ENCODE measurements at places on chromosomes 4 and X. TPM values are rescaled to one million over a fixed set of nuclear protein-coding genes. Genes with fewer than 3 reads are reported as not detected.

RBM46 gene
- not detected for total RNA-seq

GRCh38 chrX:134396174-134396573 is 63.8 kb upstream of the HPRT1 start:
- peak; percentile 7 for DNase-seq

GRCh38 chr4:32768664-32769389 is 2048.7 kb downstream of the PCDH7 start:
- peak; percentile 10 for DNase-seq

DNA sequence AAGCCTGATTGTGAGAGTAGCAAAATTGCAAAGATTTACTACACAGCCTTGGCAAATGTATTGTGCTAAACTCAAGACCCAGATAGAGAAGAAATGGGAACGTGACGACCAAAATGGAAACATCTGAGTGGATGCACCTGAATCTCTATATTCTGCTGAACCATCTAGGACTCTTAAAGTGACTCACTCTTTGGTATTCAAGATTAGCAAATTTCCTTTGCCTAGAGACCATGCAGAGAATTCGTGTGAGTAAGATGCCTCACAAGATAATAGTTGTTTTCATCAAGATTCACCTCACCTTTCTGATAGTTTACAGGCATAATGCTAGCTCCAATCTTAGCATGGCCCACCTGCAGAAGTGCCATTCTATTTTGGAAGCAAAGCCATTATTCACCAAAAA is 14.4 kb upstream of the ATOH1 start:
- DNase-seq: no peak

- peak; percentile 24 for DNase-seq
Measured at GRCh38 chrX:21946925-21947641, 6.6 kb downstream of the SMS start.

DNA sequence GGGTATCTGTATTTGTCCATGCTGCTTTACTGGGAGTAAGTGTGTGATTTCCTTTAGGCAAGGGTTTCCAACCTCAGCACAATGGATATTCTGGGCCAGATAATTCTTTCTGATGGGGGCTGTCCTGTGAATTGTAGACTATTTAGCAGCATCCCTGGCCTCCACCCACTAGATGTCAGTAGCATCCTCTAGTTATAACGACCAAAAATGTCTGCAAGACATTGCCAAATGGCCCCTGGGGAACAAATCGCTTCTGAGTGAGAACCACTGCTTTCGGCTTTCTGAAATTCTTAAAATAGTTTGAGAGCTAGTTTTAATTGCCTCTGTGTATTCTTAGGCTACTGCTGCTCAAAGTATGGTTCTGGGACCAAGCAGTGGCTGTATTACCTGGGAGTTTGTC is 81.2 kb upstream of the GPM6B start:
- peak; percentile 39 for DNase-seq
